ENCODE measurements at places on chromosomes 4 and X.

DNA sequence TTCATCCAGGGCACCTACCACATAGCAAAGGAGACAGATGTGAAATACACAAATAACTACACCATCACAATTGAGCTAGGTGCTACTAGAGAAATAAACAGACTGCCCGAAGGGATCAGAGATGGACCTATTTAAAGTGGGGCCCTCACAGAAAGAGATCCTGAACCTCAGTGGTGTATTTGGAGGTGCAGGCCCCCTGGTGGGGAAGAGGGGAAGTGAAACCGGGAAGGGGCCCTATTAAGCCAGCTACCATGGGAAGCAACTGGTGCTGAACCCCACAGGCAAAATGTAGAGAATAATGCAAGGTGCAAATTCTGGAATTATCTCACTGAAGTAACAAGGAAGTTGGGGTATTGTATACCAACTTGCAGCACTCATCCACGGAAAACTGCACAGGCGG is 78.6 kb upstream of the FAM9A start:
- no peaks in the 10 kb centered on the region for H3K4me1 ChIP-seq
- H3K36me3 ChIP-seq: no peaks in the 10 kb centered on the region
- DNase-seq: peak; percentile 16
- H3K4me3 ChIP-seq: no peak overlapping the region
- H3K27me3 ChIP-seq: no peaks in the 10 kb centered on the region

GRCh38 chr4:174658246-174658645 is 136.0 kb upstream of the HPGD start:
- H3K36me3 ChIP-seq: no peaks in the 10 kb centered on the region
- peaks cover 2% of the 10 kb centered on the region for H3K27me3 ChIP-seq
- H3K4me3 ChIP-seq: no peak overlapping the region
- no peaks in the 10 kb centered on the region for H3K4me1 ChIP-seq
- H3K27ac ChIP-seq: no peak overlapping the region

- peak overlapping the region; percentile 94 for H3K27ac ChIP-seq
- DNase-seq: no peak
- peaks cover 3% of the 10 kb centered on the region for H3K36me3 ChIP-seq
Measured at GRCh38 chr4:103018391-103019307, 856 bp downstream of the SLC9B1 start.

DNA sequence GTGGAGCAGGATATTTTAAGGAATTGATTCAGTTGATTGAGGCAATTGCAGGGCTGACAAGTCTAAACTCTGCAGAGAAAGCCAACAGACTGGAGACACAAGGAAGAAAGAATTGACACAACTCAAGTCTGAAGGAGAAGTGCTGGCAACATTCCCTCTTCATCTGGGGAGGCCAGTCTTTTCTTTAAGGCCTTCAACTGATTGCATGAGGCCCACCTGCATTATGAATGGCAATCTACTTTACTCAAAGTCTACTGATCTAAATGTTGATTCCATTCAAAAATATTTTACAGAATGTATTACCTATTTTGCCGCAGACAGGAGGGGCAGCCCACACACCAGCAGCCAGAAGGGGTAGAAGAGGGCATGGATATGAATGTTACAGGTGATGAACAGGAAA is 425.2 kb downstream of the PCDH10 start:
- no peak overlapping the region for H3K4me3 ChIP-seq
- no peaks in the 10 kb centered on the region for H3K36me3 ChIP-seq
- no peaks in the 10 kb centered on the region for H3K4me1 ChIP-seq
- no peak overlapping the region for H3K27ac ChIP-seq

GRCh38 chr4:70187216-70187615 is 8.3 kb upstream of the ODAM start:
- H3K36me3 ChIP-seq: no peaks in the 10 kb centered on the region
- no peaks in the 10 kb centered on the region for H3K27me3 ChIP-seq
- no peak overlapping the region for H3K27ac ChIP-seq
- DNase-seq: no peak

GRCh38 chr4:58453956-58454355 is 1343.8 kb upstream of the IGFBP7 start:
- DNase-seq: no peak
- H3K27ac ChIP-seq: no peak overlapping the region
- H3K4me3 ChIP-seq: no peak overlapping the region
- H3K4me1 ChIP-seq: no peaks in the 10 kb centered on the region

DNA sequence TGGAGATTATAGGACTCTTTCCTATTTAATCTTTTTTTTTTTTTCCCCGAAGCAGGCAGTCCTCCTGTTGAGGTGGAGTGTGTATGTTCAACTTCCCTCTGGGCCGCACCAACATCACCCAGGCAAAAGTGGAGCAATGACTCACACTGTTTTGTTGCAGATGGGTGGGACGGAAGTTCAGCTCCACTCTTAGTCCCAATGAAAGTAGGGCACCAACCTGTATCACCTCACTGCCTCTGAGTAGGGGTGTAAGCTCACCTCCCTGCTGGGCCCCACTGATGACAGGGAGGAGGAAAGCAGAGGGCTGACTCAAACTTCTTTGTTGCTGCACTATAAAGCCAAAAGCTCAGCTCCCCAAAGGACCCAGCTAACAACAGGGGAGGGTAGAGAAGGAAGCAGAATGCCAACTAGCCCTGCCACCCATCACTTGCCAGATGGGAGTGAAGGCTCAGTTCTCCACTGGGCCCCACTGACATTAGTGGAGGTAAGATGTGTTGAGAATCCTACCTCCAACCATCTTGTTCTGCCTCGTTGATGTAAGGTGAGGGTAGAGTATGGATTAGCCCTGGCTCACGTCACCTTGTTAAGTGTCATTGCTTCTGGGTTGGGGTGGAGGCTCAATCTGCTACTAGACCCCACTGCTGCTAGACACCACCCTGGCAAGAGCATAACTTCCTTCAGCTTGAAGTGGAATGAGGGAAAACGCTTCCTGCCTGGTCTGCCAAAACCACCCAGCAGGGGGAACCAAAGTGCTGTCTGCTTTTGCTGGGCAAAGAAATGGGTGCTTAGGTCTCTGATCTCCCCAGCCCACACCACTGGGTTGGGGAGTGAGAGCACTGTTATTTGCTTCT is 14.1 kb downstream of the RPS6KA3 start:
- DNase-seq: peak; percentile 69
- H3K4me3 ChIP-seq: no peak overlapping the region

DNA sequence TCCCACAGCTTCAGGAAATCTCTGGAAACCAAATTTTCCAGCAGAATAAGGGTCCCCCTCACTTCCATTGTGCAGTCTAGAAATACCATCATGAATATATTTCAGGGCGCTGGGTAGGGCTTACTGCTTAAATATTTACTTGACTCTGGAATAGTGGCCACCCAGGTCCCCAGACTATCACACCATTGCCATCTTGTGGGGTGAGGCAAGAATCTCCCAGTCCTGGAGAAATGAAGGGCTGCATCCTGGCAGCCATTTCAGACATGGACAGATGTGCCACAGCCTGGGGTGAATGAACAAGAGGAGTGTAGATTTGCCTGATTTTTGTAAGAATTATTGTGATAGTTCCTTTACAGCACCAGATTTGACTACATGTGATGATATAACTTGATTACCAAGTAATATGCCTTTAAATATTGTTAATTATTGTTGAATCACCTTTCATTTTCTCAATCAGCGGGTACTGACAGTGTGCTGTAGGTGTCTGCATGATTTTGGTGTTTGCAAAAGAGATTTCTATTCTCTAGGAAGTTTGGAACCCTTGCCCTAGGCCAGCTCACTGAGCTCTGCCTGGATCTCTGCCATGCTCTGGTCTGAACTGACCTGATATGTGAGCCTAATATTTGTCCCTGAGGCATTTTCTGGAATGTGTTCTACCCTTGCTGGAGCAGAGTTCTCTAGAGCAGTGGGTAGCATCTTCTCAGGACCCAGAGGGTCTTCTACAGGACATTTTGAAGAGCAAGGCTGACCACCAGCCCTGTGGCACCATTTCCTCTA is 183.4 kb downstream of the KIT start:
- no peaks in the 10 kb centered on the region for H3K36me3 ChIP-seq
- H3K27me3 ChIP-seq: no peaks in the 10 kb centered on the region
- no peaks in the 10 kb centered on the region for H3K4me1 ChIP-seq

DNA sequence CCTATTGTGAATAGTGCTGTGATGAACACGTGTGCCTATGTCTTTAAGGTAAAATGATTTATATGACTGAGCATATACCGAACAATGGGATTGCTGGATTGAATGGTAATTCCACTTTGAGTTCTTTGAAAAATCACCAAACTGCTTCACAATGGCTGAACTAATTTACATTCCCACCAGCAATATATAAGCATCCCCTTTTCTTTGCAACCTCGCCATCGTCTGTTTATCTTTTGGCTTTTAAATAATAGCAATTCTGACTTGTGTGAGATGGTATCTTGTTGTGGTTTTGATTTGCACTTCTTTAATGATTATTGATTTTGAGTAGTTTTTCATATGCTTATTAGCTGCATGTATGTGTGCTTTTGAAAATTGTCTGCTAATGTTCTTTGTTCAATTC is 31.8 kb upstream of the UGT2A1 start:
- peaks cover 4% of the 10 kb centered on the region for H3K27me3 ChIP-seq
- no peak overlapping the region for H3K27ac ChIP-seq
- no peak overlapping the region for H3K4me3 ChIP-seq

- no peak overlapping the region for H3K27ac ChIP-seq
- H3K36me3 ChIP-seq: no peaks in the 10 kb centered on the region
- no peak overlapping the region for H3K4me3 ChIP-seq
- no peak for DNase-seq
- no peaks in the 10 kb centered on the region for H3K27me3 ChIP-seq
Measured at GRCh38 chrX:109992203-109992602, 10.7 kb upstream of the TMEM164 start.

DNA sequence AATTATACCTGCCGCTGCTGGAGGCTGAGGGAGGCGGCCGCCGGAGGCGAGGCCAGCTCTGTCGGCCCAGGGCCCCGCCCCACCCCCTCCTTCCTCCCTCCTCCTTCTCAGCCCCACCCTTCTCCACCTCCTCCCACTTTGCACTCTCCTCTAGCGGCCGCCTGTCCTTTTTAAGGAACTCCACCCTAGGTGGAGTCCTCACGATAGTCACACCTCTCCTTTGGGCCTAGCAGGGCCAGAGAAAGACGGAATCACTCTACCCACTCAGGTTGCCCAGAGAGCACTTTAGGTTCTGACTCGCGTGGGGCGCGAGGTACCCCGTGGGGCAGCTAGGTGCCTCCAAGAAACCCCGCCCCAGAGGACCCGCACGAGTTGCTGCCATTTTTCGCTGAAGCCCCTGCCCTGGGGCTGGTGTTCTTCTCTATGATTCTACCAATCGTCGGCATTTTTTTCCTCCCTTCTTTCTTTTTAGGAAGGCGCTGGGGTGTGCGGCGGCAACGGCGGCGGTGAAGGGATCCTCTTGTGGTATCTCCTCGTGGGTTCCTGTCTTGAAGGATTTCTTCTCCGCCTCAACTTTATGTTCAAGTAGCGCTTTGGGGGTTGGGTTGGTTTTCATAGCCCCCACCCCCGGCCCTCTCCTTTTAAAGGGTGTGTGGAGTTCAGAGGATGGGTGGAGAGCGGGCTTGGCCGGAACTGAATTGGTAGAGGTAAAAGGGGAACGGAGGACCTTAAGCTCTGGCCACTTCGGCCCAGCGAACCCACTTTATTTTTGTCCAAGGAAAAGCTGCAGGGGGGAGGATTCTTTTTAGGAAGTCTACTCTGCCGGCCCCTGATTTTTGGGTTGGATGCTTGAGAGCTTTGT is at the start of gene KLF8:
TSS of gene KLF8 (plus strand) at position 136 of the 862 bp plus-strand sequence. CDS start 979 bp downstream, outside the sequence.
- H3K36me3 ChIP-seq: no peaks in the 10 kb centered on the region
- H3K27ac ChIP-seq: no peak within 1 kb of the TSS
- H3K4me3 ChIP-seq: peak within 1 kb of the TSS; percentile 73
- DNase-seq: peak; percentile 41

GRCh38 chr4:118751629-118752323 is 66.6 kb downstream of the METTL14 start:
- H3K4me1 ChIP-seq: no peaks in the 10 kb centered on the region
- peaks cover 17% of the 10 kb centered on the region for H3K36me3 ChIP-seq
- no peak overlapping the region for H3K4me3 ChIP-seq
- DNase-seq: no peak
- no peak overlapping the region for H3K27ac ChIP-seq

GRCh38 chr4:56240554-56241174 is 146.6 kb downstream of the AASDH start:
- H3K4me1 ChIP-seq: no peaks in the 10 kb centered on the region
- H3K27me3 ChIP-seq: peaks cover 4% of the 10 kb centered on the region
- no peak overlapping the region for H3K4me3 ChIP-seq
- H3K27ac ChIP-seq: no peak overlapping the region
- DNase-seq: no peak

GRCh38 chr4:164373021-164373420 is 380.9 kb upstream of the SMIM31 start:
- no peaks in the 10 kb centered on the region for H3K36me3 ChIP-seq
- H3K27me3 ChIP-seq: no peaks in the 10 kb centered on the region
- H3K4me1 ChIP-seq: no peaks in the 10 kb centered on the region
- no peak overlapping the region for H3K27ac ChIP-seq
- DNase-seq: no peak

- no peak for DNase-seq
- H3K4me1 ChIP-seq: peaks cover 17% of the 10 kb centered on the region
- no peaks in the 10 kb centered on the region for H3K36me3 ChIP-seq
- no peak overlapping the region for H3K4me3 ChIP-seq
- H3K27ac ChIP-seq: no peak overlapping the region
Measured at GRCh38 chr4:152256996-152257395, 278.9 kb downstream of the FBXW7 start.

DNA sequence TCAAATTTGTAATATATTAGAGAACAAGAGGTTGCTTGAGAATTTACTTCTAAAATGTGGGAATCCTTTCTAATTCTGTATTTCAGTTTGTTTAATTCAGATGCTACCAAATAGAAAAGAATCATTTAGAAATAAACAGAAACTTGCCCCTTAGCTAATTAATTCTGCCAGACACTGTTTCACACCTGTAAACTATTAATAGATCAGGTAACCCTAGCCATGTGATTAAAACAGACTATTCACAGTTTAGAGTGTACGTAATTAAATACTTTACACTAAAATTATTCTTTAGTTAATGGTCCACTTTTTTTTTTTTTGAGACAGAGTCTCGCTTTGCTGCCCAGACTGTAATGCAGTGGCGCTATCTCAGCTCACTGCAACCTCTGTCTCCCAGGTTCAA is 124.0 kb downstream of the PTPN13 start:
- no peaks in the 10 kb centered on the region for H3K4me1 ChIP-seq
- H3K27me3 ChIP-seq: no peaks in the 10 kb centered on the region
- H3K4me3 ChIP-seq: no peak overlapping the region

- peaks cover 8% of the 10 kb centered on the region for H3K4me1 ChIP-seq
- no peak overlapping the region for H3K27ac ChIP-seq
- no peak for DNase-seq
- H3K4me3 ChIP-seq: no peak overlapping the region
Measured at GRCh38 chr4:173316060-173316459, 18.1 kb downstream of the HMGB2 start.

Measured in activated naive CD8-positive, alpha-beta T cell treated with anti-CD3 and anti-CD28 coated beads, Interleukin-2, amount 50 U/mL, for 24 hours (primary cell).